Esophagus squamous epithelium (tissue), 5 donors: ENCODE measurements at places on chromosomes 2 and 18.

- no peak for DNase-seq
Observed at GRCh38 chr18:26764586-26764985, 100.9 kb downstream of the AQP4 start.

DNA sequence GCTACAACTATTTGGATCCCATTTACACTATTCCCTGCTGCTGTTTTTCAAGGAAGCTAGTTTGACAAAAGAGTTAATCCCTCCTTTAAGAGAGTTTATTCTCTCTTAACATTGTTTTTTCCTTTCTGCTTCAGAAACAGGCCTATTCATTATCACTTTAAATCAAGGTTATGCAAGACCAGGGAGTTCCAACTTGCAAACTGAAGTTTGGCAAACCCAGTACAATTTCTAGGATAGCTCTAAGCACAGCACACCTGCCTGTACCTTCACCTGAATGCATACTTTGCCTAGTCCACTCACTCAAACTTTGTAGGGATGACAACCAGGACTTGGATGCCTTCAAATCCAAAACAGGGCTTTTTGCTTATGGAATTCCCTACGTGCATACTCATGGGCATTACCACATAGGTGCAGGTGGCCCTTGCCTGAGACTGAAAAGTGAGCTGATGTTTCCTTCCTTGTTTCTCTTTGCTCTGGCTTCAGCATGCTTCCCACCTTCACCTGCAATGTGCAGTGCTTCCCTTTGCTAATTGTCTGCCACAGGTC, 193.8 kb upstream of the MMADHC start:
- no peak for DNase-seq

- DNase-seq = no peak
Observed at GRCh38 chr2:34234823-34235222, 635.7 kb upstream of the FAM98A start.

GRCh38 chr18:29962579-29962978, 1080.0 kb downstream of the DSC3 start:
- DNase-seq = no peak

DNA sequence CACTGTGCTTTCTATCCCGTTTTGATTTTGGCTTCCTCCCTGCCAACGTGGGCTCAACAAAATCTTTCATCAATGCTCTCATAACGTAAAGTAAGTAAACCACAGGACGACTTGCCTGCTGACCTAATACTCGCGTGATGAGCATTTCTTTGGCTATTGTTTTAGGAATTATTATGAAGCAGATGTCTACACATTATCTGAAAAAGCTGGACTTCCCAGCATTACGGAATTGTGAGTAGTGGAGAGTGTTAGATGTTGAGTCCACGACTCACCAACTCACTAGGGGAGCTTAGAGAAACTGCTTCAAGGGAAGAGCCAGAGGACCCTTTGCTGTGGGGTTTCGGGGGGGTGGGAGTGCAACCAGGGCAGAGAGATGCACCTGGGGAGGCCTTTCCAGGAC, 21.9 kb downstream of the HJURP start:
- no peak for DNase-seq

- no peak for DNase-seq
Observed at GRCh38 chr2:161096336-161096735, 63.9 kb upstream of the TANK start.

DNA sequence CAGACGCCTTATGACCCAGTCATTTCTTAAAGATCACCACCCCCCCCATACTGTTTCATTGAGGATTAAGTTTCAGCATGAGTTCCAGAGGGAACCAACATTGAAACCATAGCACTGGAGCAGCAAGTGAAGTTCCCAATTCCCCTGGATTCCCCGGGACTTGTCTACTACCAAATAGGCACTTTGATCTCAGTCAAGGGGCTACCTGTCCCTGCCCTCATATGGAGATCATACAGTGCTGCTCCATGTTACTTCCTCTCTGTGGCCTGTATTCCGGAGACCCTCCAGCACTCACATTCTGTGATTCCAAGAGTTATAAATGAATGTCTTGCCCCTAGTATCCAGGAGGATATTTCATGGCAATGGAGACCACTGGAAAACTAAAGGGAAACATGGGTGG, 42.5 kb downstream of the RNF144A start:
- no peak for DNase-seq

DNA sequence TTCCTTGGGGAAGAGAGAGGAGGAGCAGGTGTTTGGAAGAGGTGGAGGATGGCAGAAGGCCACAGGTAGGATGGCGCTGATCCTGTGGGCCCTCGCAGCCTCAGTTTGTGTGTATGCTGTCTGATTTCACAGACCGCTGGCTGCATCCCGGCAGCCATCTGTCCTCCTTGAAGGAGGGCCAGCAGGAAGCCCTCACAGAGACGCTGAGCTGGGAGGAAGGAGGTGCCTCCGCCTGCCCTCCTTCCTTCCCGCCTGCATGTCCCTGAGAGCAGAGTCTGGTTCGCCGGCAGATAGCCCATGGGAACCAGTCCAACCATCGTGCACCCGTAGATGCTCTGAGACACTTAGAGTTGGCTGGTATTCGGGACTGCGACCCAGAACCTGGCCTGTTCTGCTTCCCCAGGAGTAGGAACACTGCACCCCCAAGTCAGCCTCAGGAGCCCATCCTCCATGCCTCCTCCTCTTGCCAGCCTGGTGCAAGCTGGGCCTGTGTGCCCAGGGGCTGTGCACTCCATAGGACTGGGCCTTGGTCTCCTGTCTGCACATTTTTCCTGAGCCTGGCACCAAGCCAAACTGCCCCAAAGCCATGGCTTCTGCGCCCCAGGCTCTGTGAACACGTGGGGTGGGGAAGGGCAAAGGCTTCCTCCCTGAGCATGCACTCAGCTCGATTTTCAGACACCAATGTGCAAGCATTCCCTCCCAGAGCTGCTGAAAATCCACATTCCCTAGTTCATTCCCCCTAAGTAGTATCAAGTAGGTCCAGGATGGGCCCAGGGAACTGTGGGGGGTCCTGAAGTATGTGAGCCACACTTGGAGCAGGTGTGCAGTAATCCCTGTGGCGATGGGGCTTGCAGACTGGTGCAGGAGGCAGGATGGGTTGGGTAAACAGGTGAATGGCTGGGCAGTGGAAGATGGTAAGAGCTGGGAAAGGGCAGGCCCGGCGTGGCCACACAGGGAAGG, 115.6 kb downstream of the SEPTIN10 start:
- DNase-seq = no peak

DNA sequence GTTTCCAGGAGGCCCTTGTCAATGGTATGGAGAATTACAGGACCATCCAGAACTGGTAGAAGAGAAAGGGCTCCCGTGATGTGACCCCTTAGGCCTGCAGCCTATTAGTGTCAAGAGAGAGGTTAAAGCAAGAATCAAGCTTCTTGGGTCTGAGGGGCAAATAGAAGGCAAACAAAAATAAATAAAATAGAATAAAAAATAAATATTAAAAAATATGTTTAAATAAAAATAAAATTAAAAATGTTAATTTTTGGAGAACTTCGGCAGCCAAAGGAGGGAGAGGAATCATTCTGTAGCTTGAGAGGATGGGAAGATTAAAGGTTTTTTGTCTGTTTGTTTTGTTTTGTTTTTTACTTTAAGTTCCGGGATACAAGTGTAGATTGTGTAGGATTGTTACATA, 15.2 kb upstream of the TMEM178A start:
- DNase-seq = no peak

DNA sequence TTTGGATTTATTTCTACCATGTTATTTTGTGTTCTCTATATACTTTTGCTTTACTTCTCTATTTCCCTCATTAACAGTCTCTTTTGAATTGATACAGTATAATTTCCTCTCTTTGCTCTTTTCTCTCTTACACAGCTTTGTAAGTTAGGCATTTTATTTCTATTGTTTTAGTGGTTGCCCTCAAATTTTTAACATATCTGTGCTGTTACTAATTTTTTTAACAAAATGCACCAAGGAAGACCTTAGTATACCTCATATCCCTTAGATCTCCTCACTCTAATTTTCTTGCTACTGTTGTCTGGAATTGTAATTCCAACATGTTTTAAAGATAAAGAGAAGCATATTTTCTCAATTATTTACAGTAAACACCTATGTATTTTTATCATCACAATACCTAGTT, 416.8 kb upstream of the SLC14A2 start:
- no peak for DNase-seq

- no peak for DNase-seq
Observed at GRCh38 chr2:215120401-215120800, 18.0 kb downstream of the ABCA12 start.

GRCh38 chr2:234494361-234495250, 2.3 kb downstream of the ARL4C start:
- DNase-seq = no peak

DNA sequence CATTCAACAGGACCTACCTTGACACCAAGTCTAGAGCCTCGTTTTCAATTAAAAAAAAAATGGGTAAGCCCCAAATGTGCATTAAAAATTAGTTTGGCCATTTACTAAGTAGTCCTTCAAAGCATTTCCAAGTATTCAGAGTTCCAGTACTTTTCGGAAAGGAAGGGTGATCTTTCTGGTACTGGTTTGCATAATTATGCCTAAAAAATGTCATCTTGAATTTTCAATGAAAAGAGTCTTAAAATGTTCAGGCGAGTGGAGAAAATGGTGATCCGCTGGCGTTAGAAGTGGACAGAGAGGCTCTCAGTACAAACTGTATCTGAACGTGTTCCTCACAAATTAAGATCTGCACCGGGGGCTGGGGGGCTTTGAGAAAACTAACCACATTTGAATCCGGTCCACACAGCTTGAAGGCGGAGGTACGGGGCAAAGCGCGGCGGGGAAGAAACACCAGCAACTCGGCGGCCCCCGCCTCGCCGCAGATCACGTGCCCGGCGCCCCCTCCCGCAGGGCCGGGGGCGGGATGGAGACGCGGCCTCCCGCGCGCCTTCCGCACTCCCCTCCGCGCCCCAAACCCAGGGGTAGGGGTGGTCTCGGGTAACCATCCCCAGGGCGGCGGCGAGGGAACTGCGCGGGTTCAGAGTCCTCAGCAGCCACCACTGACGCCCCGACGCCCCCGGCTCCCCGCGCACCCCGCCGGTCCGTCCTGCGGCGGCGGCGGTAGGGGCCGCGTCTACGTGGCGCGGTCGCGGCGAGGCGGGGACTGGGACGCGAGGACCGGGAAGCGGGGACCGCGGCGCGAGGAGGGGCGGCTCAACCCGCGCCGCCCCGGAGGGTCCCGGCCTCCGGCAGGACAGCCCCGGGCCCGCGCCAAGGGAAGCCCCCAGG, 564 bp downstream of the LPIN2 start:
- DNase-seq = no peak

DNA sequence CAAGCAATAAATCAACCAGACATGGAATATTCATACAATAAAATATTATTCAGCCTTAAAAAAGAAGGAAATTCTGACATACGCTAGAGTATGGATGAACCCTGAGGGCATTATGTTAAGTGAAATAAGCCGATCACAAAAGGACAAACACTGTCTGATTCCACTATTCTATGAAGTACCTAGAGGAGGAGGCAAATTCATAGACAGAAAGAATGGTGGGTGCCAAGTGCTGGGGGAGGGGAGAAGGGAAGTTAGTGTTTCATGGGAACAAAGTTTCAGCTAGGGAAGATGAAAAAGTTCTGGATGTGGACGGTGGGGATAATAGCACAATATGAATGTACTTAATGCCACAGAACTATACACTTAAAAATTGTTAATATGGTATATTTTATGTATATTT, 19.8 kb downstream of the SMAD7 start:
- DNase-seq = no peak

- no peak for DNase-seq
Observed at GRCh38 chr2:85106489-85107180, 26.6 kb upstream of the TCF7L1 start.

GRCh38 chr2:126359494-126359893, 296.5 kb upstream of the GYPC start:
- DNase-seq = no peak

- no peak for DNase-seq
Observed at GRCh38 chr2:231370749-231371429, 24.6 kb upstream of the B3GNT7 start.

DNA sequence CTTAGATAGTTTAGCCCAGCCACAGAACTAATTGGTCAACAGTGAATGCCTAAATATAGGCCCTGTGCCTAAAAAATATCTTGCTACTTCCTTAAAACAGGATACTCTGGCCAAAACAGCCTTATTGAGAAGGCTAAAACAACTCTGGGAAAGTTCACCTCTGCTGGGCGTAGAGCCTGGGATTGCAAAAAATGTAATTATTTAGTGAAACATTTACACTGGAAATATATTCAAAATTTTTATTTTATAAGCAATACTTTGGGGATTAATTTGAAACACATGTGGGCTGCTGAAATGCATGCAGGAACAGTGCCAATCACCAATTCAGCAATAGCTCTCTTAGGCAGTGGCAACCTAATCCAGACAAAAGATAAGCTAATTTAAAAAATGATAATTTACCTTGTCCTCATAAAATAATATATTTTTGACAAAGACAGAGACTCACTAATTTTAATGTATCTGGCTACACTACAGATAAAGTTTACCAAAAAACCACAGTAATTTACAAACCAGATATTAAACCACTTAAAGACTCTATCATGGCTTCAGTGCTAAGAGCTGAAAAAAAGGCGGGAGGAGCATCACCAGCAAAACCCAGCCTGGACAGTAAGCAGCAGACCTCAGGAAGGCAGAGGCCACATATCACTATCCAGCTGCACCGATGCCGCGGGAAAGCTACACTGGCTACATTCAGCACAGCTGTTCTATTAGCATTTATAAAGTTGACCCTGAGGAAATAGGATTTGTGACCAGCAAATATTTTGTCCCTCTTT, 18.5 kb downstream of the TRAK2 start:
- no peak for DNase-seq

DNA sequence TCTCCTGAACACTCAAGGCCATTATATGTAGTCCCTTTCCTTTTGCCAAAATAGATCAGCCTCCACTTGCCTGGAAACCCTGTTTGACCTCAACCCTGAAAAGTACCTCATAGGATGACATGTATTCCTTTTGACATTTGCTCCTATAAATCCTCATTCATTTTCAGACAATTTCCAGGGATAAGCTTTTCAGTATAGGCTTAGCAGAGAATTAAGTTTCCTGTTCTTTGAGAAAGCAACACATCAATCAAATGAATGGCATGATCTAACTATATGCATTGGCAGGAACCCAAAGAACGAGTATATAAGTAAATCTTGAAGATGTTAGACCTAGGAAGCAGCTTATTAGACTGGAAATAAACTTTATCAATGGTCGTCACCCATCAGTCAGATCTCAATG, 483.0 kb downstream of the CCDC85A start:
- DNase-seq = no peak

DNA sequence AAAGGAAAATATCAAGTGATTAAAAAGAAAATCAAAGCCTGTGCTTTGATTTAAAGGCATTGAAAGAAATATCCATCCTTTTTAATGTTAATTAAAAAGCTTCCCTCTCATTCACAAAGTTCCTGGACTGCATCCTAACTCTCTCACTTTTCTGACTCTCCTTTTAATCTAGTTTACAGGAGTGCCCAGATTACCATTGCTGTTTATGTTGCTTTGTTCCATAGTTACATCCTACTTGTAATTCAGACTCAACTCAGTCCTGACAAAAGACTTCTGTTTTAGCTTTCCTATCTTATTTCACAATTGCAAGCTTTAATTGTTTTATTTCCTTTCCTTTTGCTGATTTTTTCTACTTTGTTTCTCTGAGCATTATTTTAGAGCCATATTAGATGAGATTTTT, 160.7 kb upstream of the DTNA start:
- DNase-seq = no peak
